ENCODE measurements at places on chromosomes 5 and 9.

DNA sequence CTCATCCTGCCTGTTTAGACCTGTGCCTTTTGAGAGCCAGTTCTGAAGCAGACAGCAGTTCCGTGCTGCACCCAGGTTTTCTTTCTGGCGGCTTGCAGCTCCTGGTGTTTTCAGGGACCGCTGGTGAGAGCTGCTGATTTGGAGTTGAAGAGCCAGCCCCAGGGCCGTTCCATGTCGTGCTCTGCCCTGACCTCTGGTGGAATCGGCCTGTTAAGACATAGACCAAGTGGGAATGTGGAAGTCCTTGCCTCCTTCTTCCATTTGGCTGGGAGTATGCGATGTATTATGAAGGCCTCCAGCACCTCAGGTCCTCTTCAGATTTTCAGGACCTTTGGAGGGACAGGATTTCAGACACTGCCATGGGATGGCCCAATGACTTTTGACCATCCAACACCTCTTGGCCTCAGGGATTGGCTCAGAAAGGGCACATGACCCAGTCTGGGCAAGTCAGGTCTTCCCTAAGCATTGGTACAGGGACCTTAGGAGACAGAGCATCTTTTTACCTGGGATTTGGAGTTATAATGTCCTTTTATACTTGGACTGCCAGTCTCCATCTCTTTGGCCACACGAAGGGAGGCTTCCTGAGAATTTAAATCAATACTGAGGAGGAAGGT, 136.1 kb upstream of the CLINT1 start:
- DNase-seq = no peak

DNA sequence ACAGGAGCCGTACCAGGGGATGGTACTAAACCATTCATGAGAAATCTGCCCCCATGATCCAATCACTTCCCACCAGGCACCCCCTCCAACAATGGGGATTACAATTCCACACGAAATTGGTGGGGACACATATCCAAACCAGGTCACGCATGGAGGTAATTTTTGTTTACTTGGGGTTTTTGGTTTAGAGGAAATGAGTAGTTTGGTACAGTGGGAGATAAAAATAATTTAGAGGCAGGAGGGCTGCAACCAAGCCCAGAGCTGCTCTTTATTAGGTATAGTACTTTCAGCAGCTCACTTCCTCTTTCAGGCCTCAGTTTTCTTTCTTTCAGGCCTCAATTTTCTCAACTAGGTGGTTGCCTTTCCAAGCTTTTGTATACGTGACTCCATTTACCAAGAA, 23.2 kb downstream of the PRUNE2 start:
- DNase-seq = no peak

GRCh38 chr5:165607026-165607425, 2101.6 kb downstream of the MAT2B start:
- no peak for DNase-seq

DNA sequence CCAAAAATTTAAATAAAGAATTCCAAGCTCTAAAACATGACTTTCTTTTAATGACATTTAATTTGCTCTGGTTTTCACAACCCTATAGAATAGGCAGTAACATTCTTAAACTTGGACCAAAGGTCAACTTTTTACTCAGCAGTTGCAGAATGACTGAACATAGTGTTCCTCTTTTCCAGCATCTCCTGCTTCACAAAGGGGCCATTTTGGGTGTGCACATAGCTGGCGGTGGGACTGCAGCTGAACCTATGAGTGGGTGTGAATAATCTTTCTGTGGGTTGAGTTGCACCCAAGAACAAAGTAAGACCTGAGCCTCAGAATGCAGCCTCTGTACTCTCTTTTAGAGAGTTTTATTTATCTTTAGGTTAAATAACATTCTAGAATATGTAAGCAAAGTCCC, 96.9 kb upstream of the HAPLN1 start:
- DNase-seq = no peak

DNA sequence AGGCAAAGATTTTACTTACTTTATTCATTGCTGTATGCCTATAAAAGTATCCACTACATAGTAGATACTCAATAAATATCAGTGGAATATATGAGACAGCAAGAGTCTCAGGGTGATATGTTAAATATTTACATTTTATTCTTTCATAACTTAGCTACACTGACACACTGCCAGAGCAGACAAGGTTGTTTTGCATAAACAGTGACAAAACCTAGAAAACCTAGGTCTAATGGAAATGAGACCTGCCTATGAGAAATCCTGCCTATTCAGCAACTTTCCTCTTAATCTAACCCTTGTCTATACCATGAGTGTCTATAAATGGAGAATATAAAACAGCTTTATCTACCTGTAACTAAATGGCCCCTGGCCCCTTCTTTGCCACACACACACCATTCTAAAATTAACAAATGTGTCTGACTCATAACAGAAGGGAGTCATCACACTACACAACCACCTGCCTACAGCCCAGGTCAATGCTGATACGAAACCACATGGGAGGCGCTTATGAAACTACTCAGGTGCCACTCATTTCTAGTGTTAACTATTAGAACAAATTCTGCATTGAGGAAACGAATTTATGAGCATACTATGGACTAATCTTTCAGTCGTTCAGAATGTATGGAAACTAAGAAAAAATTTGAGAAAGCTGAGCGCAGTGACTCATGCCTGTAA, 60.3 kb downstream of the UBAP2 start:
- DNase-seq = no peak

DNA sequence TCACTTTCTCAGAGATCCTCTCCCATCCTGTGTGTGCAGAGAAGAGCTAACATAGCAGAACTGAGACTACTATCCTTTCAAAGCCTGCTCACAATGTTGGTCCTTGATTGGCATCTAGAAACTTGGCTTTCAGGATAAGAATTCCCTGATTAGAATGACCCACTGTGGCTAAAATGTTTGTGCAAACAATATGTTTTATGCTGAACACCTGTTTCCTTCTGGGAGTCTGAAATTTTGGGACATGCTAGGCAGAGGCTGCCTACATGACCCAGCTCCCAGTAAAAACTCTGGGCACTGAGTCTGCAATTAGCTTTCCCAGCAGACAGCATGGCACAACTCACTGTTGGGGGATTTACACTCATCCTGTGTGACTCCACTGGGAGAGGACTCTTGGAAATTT, 78.9 kb downstream of the CFAP95 start:
- DNase-seq = no peak

GRCh38 chr9:68998385-68998784, 15.5 kb downstream of the PRKACG start:
- no peak for DNase-seq

DNA sequence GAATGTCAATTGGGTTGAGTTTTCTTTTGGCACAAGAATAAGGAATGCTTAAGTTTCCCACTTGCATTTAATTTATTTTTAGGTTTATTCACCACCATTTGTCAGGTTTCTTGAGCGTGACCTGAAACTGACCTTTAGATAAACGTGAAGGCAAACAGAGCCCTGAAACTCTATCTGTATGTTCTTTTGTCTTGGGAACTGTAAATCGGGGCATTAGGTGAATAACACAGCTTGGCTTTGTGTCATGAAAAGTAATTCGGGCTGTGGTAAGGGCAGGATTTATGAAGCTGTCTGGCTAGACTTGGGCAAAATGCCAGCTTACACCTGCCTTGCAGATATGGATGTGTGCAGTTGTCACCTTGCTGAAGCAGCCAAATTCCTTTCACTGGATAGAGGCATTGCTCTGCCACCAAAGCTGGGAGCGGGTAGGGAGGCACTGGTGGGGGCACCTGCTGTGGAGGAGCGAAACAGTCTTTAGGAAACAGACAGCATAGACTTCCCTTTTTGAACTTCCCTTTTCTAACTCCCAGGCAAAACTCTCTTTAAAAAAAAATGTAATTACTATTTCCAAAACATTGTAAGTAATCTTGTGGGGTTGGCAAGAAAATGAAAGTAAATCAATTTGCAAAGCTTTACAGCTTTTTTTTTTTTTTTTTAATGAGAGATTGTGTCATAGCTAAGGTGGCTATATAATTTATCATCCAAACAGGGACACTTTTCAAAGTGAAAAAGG, 545.2 kb downstream of the CSNK1G3 start:
- no peak for DNase-seq

DNA sequence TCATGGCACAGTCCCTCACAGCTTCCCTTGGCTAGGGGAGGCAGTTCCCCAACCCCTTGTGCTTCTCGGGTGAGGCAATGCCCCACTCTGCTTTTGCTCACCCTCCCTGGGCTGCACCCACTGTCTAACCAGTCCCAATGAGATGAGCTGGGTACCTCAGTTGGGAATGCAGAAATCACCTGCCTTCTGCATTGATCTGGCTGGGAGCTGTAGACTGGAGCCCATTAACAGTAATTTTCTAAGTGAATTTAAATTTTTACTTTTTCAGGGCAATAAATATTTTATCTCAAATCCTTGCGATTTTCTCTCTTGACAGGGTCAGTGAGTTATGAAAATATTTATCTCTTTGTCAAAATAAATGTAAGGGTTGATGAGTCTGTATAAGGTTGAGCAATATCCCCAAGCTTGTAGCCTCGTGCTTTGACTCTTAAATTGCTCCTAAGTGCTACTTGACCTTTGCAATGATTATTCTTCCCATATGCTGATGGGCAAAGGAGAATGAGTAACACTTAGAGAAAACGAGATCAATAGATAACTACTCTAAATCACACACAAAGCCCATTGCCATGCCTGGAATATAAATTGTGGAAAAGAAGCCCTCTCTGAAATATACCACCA, 82.1 kb upstream of the MOCS2 start:
- no peak for DNase-seq

DNA sequence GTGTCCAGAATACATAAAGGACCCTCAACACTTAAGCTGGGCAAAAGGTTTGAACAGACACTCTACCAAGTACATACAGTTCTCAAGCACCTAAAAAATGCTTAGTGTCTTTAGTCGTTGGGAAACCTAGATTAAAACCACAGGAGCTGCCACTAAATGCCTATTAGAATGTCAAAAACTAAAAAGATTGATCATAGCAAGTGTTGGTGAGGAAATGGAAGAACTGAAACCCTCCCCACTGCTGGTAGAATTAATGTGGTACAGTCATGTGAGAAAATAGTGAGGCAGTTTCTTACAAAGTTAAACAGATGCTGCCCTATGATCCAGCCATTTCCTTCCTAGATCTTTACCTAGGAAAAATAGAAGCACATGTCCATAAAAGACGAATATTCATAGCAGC, 40.6 kb downstream of the SFXN1 start:
- no peak for DNase-seq

GRCh38 chr9:123772967-123773366, 157.0 kb downstream of the DENND1A start:
- no peak for DNase-seq

DNA sequence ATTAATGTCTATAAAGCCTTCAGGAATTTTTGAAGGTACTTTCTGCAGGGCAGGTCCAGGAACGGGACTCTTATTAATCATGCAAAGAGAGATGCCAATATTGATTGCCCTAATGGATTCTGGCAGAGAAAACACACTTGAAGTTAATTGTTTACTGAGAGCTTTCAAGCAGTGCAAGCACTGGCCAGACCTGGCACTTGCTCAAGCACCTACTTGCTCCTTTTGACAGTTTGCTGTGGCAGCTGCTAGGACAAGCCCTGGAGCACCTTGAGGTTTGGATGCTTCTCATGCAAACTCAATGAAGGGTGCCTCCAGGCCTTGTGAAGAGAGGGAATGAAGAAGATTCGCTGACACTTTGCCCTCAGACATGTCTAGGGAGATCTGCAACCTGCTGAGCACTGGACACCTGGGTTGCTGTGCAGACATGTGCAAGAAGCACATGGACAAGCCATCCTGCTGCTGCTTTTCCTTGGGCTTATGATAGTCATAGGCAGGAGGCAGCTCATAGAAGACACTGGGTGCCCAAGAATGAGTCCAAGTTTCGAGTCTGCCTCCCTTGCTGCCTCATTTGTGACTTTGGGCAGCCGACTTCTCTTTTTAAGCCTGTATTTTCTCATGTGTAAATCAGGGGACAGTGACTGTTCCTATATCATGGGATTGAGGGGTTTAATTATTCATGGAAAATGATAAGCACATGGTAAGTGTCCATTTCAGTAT, 88.8 kb upstream of the EQTN start:
- DNase-seq = no peak

Measured in T-helper 22 cell (primary cell).